Pancreas (tissue), 10 donors: ENCODE measurements at places on chromosomes 1 and 21. TPM values are rescaled to one million over a fixed set of nuclear protein-coding genes. Genes with fewer than 3 reads are reported as not detected.

- no peak for DNase-seq
Observed at GRCh38 chr1:75097654-75098053, 36.5 kb upstream of the LHX8 start.

- DNase-seq, result peak; percentile 92
Observed at GRCh38 chr1:153572569-153573015, 6.9 kb upstream of the S100A2 start.

GRCh38 chr1:93851327-93851712 lies 27.7 kb downstream of the DNTTIP2 start:
- no peak for DNase-seq

DNA sequence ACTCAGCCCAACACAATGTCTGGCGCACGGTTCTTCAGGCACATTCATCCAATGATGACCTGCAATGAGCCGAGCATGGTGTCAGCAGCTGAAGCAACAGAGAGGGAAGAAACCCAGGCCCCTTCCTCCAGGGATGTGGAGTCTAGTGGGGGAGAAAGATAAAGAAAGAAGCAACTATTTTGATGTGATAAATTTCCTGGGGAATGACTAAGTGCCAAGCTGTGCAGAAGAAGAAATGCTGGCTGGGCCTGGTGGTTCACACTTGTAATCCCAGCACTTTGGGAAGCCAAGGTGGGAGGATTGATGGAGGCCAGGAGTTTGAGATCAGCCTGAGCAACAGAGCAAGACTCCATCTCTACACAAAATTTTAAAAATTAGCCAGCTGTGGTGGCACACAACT lies 561.8 kb downstream of the KIF26B start:
- no peak for DNase-seq

Gene NPR1
- total RNA-seq, result 3.9 TPM

- no peak for DNase-seq
Observed at GRCh38 chr1:167825419-167826079, 88.4 kb downstream of the ADCY10 start.

- DNase-seq, result no peak
Observed at GRCh38 chr1:81920245-81920740, 119.6 kb downstream of the ADGRL2 start.

GRCh38 chr1:24992124-24992760 lies 62.2 kb upstream of the RUNX3 start:
- DNase-seq, result no peak

- DNase-seq, result no peak
Observed at GRCh38 chr1:153390938-153391710, at the start of gene S100A8. Gene S100A8 (minus strand): TSS chr1:153391073. CDS start chr1:153390535, 538 bp downstream.
